ENCODE measurements at places on chromosomes 2 and 18.
A peak's percentile ranks its signal among the peaks of the same experiment; 100 is the strongest.

DNA sequence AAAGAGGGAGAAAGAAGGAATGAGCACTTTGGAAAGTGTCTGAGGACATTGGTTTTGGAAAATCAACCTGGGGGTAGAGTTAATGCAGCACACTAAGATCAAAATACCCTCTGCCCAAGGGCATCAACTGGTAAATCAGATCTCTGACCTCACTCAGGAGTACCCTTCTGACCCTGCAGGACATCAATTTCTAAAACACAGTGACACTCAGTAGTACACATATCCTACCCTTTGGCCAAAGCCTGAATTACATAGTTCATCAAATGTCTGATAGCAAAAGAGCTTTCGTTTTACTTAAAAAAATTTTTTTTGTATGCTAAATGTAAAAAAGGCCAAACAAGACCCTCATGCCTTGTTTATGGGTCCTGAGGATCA, 118.4 kb upstream of the CTNNA2 start:
- no peak for DNase-seq

GRCh38 chr2:1586251-1586922, 157.9 kb downstream of the PXDN start:
- DNase-seq, result no peak

DNA sequence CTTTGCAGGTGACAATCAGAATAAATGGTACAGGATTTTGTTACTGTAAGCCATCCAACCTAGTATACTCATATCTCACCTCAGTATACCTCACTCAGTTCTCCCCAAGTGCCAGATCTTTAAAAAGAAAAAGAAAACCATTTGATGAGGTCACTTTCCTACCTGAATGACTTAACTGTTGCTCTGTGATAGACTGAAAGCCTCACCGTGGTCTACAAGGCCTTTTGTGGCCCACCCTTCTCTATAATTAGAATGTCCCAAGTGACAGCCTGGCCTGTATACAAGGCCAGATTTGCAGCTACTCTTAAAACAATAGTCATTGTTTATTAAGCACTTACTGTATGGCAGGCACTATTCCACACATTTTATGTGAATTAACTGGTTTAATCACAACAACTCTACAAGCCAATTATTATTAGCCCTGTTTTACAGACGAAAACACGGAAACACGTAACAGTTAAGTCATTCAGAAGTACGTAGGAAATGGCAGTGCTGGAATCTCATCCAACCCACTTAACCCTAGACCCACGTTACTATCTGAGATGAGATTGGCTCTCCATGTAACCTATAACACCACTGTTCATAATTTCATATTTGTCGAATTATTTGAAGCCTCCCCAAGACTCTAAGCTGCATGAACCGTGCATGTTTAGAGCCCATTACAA, 28.3 kb downstream of the PKP4 start:
- no peak for DNase-seq

GRCh38 chr2:211093743-211094303, 537.4 kb downstream of the CPS1 start:
- DNase-seq, result no peak

DNA sequence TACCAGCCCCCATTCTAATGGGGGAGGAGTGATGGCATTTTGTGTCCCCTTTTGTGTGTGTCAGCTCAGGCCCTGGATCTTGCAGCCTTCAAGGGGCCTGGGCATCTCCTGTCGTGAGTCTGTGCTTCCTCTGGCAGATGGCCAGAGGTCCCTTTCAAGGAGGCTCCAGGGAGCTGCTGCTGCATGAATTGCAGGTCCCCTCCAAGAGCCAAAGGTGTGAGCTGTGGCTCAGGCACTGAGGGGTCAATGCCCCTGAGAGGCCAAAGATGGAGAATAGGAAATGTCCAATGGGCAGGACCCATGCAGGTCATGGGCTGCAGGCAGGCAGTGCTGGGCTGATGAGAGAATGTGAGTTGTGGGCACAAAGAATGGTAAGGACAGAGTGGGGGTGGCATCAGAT, 10.4 kb downstream of the MAB21L4 start:
- no peak for DNase-seq

- DNase-seq, result no peak
Observed at GRCh38 chr18:34976123-34976522, 65.1 kb upstream of the MAPRE2 start.

GRCh38 chr18:37309059-37309458, 256.5 kb downstream of the CELF4 start:
- no peak for DNase-seq

DNA sequence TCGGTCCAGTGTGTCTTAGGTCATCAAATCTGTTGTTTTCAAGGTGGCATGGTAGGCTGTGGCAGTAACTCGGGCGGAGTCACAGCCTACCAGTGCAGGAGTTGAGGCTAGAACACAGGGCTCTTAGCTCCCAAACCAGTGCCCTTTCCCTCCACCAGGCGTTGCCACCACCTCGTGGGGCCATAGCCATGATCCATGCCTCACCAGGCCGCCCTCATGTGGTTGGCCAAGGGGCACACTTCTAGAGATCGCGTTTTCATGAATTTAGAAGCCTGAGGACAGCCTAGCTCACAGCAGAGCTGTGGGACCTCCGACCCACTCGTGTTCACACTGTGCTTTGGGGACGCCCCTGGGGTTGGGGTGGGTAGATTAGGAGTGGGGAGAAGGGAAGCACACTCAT, 10.6 kb downstream of the SEC11C start:
- no peak for DNase-seq

- peak; percentile 32 for DNase-seq
Observed at GRCh38 chr18:55097456-55098170, 138.4 kb upstream of the CCDC68 start.

DNA sequence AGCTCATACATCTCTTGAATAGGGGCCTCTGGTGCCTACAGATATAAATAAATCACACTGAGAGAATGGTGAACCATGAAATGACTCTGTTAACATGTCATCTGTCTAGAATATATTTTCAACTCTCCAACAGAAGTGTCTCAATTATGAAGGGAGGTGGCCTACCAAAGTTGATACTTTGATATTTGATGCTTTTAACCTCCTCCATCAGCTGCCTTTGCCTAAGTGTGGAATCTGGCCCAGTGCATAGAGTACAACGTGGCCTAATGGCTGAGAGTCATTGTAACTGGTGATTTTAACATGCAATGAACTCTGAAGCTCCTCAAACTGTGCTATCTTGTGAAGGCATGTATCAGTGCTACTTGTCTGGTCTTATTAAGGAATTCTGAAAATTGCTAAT, 93.4 kb downstream of the MYO3B start:
- no peak for DNase-seq

DNA sequence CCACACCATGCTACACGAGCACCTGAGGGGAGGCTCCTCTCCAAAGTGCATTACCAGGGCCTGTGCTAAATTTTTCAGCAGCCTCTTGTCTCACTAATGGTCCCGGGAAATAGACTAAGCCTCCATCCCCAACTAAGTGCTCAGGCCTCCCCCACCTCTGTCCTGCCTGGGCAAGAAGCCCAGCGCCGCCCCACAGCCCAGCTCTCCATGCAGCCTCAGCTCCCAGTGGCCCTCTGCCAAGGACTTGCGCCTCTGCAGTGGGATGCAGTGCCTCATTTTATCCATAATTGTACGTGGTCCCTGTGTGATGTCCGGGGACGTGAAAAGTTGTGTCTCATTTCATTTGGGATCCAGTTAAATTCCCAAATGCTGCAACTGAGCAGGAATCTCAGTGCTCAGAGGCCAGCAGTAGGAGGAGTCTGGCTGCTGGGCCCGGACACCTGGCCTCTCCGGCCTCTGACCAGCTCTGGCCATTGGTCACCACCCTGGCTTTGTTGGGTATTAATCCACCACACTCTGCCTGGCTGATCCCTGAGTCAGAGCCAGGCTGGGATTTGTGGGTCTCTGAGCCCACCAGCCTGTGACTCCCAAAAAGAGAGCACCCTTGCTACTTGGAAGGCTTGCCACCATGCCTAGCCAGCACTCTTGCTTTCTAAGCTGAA, 11.4 kb upstream of the STEAP3 start:
- no peak for DNase-seq

DNA sequence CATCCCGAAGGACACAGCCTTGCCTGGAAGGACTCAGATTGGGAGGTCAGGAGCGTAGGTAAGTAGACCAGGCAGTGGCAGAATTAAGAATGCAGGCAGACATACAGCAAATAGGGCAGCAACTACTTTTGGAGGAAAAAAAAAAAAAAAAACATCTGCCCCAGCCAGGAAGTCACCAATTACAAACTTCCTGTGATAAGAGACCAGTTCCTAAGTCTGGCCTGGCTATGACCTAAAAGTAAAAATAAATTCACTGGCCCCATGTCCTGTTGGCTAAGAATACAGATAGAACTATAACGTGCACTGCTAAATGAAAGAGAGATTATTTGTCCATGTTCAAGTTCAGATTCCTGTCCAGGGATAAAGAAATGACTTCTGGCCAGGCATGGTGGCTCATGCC, 45.2 kb upstream of the NOSTRIN start:
- no peak for DNase-seq

DNA sequence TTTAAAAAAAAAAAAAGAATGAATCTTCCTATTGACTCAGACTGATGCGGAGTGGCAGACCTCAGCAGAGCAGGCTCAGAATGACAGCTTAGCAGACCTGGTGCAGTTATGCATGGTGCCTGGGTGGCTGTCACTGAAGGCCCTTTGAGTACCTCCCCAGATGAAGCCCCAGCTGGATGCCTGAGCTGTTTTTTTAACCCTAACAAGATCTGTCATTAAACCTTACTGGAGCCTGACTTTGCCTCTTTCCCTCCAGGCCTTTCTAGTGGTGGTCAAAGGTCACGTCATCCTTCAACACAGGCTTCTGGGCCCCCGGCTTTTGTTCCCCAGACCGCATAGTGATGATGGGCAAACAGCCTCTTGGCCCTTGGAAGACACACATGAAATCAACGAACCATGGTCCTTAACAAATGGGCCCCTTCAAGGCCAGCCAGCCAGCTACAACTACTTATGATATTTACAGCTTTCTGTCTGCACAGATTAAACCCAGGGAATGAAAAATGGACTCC, 138.3 kb upstream of the CYP1B1 start:
- peak; percentile 57 for DNase-seq

DNA sequence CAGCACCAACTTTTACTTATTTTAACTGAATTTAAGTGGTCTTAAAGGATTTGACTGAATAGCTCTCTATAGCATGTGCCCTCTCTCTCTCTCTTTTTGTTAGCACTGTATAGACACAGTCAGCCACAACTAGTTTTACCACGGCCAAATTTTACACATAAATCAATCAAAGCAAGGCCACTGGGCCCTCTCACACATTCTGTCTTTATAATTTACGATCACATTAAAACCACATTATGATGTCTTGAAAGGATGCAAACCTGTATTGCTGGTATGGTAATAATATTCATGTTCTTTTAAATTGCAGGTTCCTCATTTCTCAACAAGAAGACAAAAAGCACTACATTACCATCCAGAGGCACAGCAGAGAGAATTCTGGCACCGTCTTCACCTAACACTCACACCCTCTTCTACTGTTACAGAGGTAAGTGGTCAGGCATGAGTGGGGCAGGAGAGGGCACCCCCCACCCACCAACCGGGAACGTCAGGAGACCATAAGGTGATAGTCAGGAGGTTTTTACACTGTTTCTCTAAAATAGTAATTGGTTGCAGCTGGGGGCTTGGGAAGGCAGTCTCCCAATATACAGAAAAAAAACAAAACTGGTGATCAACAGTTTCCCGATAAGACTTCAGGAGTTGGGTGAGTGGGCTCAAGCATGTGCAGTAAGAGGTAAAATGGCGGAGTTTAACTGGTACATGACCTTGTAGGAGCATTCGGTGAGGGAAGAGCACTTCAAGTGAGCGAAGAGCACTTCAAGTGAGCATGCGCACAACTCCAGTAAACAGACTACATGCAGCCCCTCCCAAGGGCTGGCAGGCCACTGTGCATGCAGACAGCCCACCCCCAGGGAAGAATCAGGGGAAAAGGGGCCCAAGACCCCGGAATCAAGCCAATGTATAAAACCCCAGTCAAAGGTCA, 296.7 kb downstream of the PIEZO2 start:
- no peak for DNase-seq
